ENCODE measurements at places on chromosomes 5 and 9.

GRCh38 chr5:168114444-168115017 is 176.9 kb upstream of the WWC1 start:
- H3K27me3 ChIP-seq = peaks cover 25% of the 10 kb centered on the region
- DNase-seq = peak; percentile 73
- no peak overlapping the region for H3K27ac ChIP-seq
- no peaks in the 10 kb centered on the region for H3K36me3 ChIP-seq
- H3K4me3 ChIP-seq = no peak overlapping the region

DNA sequence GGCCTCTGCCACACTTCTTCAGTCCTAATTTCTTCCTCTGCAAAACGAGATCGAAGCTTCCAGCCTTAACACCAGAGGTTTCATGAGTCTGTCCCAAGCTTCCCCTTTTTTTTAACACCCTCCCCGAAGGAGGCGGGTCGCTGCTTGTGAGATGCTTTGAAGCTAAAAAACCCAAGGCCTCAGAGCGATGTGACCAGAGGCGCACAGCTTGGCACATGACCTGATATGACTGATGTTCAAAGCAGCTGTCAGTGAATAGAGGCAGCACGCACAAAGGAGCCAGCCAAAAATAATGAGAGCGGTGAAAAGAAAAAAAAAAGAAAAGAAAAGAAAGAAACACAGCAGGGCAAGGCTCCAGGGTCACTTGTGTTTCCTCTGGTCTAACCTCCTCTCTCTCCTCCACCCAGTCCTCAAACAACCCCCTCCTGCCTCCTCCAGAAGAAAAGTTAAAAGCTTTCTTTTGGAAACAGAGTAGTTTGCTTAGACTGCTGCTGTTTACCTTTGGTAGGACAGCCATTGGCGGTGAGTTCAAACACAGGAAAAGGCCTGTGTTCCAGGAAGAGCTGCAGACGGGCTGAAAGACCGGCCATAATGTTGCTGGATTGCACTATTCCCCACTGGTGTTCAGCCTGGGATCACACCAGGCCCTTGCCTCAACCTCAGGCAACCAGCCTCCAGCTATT is 10.9 kb upstream of the ZNF366 start:
- DNase-seq = no peak
- peaks cover 6% of the 10 kb centered on the region for H3K4me1 ChIP-seq
- H3K27ac ChIP-seq = no peak overlapping the region
- H3K36me3 ChIP-seq = no peaks in the 10 kb centered on the region
- H3K27me3 ChIP-seq = peaks cover 17% of the 10 kb centered on the region

- peaks cover 30% of the 10 kb centered on the region for H3K4me1 ChIP-seq
- DNase-seq = no peak
Observed at GRCh38 chr5:61334868-61335615, 3.0 kb downstream of the ZSWIM6 start.

- no peaks in the 10 kb centered on the region for H3K27me3 ChIP-seq
- H3K4me3 ChIP-seq = peak overlapping the region; percentile 55
- no peak for DNase-seq
- H3K36me3 ChIP-seq = peaks cover 95% of the 10 kb centered on the region
- peak overlapping the region; percentile 83 for H3K27ac ChIP-seq
Observed at GRCh38 chr5:98921947-98922505, 6.8 kb downstream of the CHD1 start.

DNA sequence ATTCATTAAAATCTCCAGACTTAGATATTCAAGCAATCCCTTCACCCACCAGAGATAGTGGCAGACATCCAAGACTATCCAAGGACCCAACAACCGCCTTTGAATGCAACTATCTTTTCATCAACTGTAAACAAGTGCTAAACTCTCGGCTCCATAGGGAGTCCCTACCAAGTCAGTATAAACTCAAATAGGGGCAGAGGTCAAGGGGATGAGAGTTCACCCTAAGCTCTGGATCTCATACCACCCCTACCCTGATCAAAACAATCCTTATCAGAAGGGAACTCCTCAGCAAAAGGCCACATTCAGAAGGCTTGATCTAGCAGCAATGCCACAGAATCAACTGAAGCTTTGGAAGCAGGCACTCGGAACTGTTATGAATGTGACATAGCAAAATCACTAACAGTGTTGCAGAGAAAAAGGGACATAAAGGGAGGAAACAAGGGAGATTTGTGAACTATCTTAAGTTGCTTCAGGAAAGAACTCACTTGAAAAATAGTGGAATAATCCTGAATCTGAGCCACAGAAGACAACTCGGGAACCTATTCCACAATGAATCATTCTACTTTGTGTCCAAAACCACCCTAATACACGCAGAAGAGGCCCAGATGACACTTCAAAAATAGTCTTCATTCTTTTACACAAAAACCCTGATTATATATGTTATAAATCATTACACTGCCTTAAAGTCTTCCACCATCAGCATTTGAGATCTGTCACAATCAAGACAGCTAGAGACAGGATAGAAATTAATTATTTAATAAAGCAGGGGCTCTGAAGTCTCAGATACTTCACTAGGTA is 49.8 kb downstream of the NR6A1 start:
- no peak for DNase-seq
- peaks cover 30% of the 10 kb centered on the region for H3K27me3 ChIP-seq
- no peak overlapping the region for H3K4me3 ChIP-seq
- H3K4me1 ChIP-seq = peaks cover 13% of the 10 kb centered on the region
- no peak overlapping the region for H3K27ac ChIP-seq
- H3K36me3 ChIP-seq = no peaks in the 10 kb centered on the region

- no peak overlapping the region for H3K27ac ChIP-seq
- no peaks in the 10 kb centered on the region for H3K27me3 ChIP-seq
- peaks cover 87% of the 10 kb centered on the region for H3K36me3 ChIP-seq
- no peak overlapping the region for H3K4me3 ChIP-seq
- no peak for DNase-seq
Observed at GRCh38 chr5:34944460-34945047, 15.2 kb downstream of the DNAJC21 start.

GRCh38 chr5:174325431-174325830 is 279.9 kb downstream of the NSG2 start:
- no peak overlapping the region for H3K27ac ChIP-seq
- H3K4me1 ChIP-seq = no peaks in the 10 kb centered on the region
- H3K4me3 ChIP-seq = no peak overlapping the region
- no peak for DNase-seq
- peaks cover 50% of the 10 kb centered on the region for H3K27me3 ChIP-seq

- H3K27ac ChIP-seq = no peak overlapping the region
- H3K4me1 ChIP-seq = no peaks in the 10 kb centered on the region
- no peak overlapping the region for H3K4me3 ChIP-seq
- H3K27me3 ChIP-seq = no peaks in the 10 kb centered on the region
- no peaks in the 10 kb centered on the region for H3K36me3 ChIP-seq
Observed at GRCh38 chr5:137822158-137822764, 45.4 kb upstream of the MYOT start.

- no peak for DNase-seq
- H3K4me1 ChIP-seq = peaks cover 14% of the 10 kb centered on the region
- H3K27ac ChIP-seq = no peak overlapping the region
- H3K36me3 ChIP-seq = no peaks in the 10 kb centered on the region
- peaks cover 4% of the 10 kb centered on the region for H3K27me3 ChIP-seq
Observed at GRCh38 chr5:40033411-40033810, 608.6 kb upstream of the DAB2 start.
